ENCODE measurements at places on chromosomes 3 and 15.

GRCh38 chr3:139982404-139982803 is 47.4 kb downstream of the CLSTN2 start:
- peak; percentile 29 for DNase-seq

DNA sequence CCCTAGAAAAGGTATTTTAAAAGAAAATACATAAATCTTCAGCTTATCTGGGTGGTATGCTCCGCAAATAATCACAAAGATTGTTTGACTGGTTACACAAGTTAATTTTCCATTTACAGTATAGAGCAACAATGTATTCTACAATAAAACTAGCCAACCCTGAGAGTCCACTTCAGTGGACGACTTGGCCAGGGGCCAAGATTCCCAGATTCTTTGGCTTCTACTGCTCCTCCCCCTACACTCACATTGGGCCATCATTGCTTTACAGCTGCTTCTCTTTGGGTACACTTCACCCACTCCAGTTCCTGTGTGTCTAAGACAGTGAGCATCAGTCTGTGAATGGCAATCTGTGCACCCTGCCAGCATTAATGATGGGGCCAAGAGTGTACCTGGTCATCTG is 17.2 kb upstream of the PRICKLE2 start:
- no peak for DNase-seq

- no peak for DNase-seq
Measured at GRCh38 chr3:46314517-46314916, 39.4 kb upstream of the CCR2 start.

DNA sequence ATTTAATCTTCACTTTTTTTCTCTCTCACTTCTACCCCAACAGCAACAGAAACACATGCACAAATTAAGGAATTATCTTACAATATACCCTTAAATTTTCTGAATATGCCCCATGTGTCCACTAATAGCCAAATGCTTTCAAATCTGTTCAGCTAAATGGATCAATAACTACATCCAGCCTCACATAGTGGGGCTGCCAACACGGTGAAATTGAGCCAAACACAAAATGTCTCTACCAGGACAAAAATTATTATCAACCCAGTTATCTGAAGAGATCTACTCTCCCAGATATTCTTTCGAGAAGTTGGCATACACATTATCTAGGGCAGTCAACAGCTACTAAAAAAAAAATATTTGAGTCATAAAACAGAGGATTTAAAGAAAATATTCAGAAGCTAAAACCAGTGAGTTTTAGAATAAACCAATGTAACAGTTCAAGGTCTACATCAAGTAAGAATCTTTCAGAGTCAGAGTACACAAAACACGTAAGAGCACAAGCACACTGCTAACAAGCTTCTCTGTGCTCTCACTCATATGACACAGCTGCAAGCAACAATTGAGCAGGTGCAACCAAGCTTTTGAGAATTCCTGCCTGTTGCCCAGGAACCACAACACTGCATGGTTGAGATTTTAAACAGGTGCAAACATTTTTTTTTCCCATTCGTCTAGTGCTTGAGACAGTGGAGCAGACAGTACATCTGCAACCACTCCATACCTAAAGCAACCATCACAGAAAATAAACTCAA is 247.7 kb downstream of the ZBTB20 start:
- DNase-seq: peak; percentile 49

GRCh38 chr3:40939030-40939740 is 260.1 kb upstream of the CTNNB1 start:
- DNase-seq: no peak

GRCh38 chr15:78951841-78952238 is 7.0 kb upstream of the CTSH start:
- DNase-seq: no peak

DNA sequence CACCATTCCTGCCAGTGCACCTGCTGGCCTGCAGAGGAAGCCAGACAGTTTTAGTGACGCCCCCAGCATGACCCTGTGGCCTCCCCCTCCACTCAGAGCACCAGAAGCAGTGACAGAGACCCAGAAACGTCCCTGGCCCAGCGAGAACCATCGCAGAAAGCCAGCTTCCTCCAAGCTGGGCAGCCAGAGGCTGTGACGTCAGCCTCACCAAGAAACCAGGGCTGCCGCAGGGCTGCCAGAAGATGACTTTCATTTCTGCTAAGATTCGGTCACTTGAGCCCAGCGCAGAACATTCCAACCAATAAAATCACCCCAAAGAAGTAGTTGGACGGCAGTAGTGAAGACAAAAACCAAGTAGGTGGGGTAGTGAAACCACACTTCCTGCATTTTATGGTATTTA is 29.6 kb upstream of the RPL32 start:
- DNase-seq: no peak

DNA sequence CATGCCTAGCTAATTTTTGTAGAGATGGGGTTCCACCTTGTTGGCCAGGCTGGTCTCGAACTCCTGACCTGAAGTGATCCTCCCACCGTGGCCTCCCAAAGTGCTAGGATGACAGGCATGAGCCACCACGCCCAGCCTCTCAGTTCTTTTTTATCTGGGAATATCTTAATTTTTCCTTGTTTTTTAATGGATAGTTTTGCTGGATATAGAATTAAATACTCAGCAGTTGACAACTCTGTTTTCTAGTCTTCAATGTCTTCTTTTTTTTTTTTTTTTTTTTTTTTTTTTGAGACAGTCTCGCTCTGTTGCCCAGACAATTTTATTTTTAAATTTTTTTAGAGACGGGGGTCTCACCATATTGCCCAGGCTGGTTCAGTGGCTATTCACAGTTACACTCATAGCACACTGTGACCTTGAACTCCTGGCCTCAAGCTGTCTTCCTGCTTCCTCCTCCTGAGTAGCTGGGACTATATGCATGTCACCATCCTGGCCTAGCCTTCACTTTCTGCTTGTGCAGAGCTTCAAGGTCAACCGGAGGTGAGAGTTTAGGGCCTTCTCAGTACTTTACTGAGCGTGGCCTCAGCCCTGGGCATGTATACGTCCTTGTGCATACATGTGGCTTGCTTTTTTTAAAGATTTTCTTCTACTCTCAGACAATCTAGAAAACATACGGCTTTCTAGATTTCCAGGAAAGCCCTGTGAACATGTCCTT is 120.5 kb downstream of the ZNF609 start:
- no peak for DNase-seq

DNA sequence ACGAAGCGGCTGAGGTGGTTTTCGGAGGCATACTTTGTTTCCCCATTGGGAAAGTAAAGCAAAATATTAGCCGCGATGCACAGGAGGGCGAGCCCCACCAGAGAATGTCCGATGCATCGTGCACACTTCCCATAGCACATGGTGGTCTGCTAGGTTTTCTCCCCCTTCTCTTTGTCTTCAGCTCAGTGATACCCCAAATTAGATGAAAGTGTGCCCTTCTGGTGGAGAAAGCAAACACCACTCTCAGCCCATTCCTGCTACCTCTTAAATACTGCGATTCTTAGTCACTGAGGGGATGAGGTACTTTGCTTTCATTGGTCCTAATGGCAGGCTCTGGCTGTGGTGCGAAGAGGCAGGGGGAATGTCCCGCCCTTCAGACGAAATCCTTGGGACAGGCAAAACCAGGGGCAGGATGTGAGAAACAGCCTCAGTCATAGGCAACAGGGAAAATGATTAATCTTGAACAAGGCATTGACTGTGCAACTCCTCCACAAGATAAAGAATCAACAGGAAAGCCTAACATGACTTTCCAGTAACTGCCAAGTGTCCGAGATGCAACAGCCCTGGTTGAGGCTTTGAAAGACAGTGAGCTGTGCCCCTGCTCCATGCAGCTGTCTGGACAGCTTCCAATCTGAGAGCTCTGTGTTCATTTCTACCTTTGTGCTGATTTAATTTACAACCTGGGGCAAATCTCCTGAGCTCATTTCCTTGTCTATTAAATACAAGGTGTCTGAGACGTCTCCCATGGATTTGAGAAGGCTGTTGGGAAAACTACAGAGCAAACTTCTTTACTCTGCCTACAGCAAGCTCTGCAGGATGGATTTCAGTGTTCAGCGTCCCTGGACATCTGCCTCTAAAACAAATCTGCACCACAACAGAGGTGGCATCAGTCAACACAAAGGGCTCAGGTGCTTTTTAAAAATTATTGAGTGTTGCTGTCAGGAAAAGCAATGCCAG is at the start of gene TM4SF1:
Gene TM4SF1 (minus strand): TSS at position 242 of the 957 bp plus-strand sequence. CDS start 102 bp downstream, at position 140.
- peak; percentile 40 for DNase-seq

DNA sequence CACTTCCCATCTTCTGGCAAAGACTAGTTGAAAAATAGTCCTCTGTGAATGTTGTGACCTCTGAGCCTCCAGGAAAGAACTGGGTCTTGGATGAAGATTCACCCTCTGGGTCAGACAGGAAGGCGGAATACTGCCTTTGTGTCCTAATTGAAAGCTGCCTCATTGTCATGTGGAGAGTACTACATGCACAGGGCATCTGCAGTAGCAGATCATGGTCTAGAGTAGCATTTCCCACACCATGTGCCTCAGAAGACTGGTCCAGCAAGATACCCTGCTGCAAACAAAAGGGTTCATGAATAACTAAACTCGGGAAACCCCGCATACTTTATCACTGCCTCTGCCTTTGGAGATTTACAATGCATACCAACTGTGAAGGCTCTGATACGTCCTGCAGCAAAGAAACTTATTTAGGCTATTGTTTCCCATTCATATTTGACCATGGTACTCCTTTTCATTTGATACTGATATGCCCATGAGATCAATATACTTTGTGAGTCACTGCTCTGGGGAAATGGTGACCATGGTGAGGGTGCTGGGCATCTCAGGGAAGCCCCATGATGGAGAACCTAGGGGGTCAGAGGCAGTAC is 22.7 kb downstream of the IRAK2 start:
- no peak for DNase-seq

- DNase-seq: no peak
Measured at GRCh38 chr3:160953686-160954085, 151.5 kb downstream of the B3GALNT1 start.

DNA sequence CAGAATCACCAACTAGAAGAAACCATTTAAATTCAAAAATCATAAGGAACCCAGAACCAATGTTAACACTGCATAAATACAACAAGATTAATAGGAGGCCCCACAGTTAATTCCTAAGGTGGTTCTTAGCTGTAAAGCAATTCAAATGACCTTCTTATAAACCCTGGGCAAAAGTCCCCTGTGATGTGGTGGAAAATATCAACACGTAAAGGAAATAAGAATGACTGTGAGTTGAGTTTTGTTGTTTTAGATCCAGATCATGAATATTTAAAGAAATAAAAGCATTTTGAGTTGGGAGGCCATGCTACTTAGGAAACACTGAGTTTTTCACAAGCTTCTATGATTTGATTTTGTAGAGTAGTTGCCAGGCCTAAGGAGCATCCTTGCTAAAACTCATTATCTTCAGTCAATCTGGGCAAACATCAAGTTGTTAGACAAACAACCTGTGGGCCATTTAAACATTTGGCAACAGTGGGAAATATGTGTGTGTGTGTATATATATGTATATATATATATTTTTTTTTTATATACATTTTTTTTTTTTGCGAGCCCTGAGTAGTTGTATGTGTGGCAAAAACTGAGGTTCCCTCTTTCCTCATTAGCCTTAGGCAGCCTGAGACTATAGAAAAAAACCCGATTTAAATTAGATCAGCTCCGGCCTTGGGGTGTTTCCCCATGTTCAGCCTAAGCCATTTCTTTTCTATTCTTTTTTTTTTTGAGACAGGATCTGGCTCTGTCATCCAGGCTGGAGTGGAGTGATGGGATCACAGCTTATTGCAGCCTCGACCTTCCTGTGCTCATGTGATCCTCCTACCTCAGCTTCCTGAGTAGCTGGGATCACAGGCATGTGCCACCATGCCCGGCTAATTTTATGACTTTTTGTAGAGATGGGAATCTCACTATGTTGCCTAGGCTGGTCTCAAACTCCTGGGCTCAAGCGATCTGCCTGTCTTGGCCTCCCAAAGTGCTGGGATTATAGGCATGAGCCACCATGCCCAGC is 8.0 kb upstream of the PXK start:
- DNase-seq: no peak

GRCh38 chr3:109050591-109051167 is 67.3 kb downstream of the MORC1 start:
- no peak for DNase-seq

DNA sequence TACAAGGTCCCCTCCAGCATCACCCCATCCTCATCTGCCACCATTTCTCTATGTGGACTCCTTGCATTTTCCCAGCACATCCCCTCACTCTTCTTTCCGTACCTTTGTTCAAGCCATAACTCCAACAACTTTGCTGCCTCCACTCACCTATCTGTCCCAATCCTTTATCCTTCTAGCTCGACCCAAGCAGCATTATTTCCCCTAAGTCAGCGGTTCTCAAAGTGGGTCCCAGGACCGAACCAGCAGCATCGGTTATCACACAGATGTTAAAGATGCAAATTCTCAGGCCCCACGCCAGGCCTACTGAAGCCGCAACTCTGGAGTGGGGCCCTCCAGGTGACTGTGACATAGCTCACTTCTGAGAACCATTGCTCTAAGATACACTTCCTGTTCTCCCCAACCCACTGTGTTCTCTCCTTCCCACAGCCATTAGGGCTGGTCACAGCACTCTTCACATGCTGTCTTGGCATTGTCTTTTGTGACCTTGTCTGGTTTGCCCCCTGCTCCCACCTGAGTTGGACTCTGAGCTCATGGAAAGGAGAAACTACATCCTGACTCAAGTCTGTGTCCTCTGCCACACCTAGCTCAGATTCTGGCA is 56.2 kb downstream of the AAGAB start:
- no peak for DNase-seq

DNA sequence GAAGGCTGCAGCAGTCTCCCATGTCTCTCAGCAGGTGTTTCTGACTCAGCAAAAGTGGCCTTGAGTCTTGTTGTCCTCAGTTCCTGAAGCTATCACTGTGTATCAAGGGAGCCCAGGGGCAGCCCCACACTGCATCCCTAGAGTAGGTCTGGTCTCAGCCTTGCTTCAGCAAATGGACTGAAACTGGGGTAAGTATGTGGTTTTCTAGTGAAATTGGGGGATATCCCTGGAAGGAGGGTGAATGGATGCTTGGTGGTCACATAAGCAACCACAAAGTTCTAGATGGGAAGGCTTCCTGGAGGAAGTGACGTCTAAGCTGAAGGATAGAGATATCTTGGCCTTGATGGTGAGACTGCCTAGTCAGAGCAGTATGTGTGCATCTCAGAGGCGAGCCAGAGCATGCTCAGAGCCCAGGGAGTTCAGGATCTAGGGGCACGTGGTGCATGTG is 38.4 kb downstream of the TMEM158 start:
- DNase-seq: no peak

DNA sequence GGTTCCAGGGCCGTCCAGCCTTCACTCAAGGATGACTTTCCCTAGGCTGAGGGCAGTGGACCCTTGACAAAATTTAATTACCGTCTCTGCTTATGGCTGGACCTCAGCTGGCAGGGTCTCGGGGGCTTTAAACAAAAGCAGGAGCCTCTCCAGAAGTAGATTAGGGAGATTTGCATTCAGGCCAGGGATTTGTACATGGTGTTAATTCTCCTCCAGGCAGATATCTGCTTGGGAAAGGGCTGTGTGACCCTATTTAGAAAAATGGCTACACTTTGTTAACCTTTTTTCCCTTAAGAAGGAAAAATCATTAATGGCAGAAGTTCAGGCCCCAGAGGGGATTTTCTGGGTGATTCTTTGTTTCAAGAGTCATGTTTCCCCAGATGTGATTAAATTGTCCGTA is 329.1 kb upstream of the C2CD4B start:
- no peak for DNase-seq

GRCh38 chr3:61765157-61765876 is 203.9 kb downstream of the PTPRG start:
- DNase-seq: no peak

GRCh38 chr15:62622775-62623174 is 419.8 kb upstream of the TPM1 start:
- DNase-seq: no peak

- DNase-seq: no peak
Measured at GRCh38 chr3:100169201-100169920, 55.1 kb upstream of the FILIP1L start.

- DNase-seq: no peak
Measured at GRCh38 chr3:160129459-160130061, 95.7 kb upstream of the C3orf80 start.

GRCh38 chr3:159789742-159790635 is 198.6 kb upstream of the IL12A start:
- DNase-seq: no peak
